ENCODE measurements at places on chromosomes 1 and 21.

GRCh38 chr1:15391366-15391765, 18.3 kb upstream of the EFHD2 start:
- DNase-seq: no peak

GRCh38 chr1:146001709-146002108, 5.3 kb upstream of the TXNIP start:
- no peak for DNase-seq

GRCh38 chr1:172980971-172981370, 69.8 kb downstream of the TNFSF18 start:
- no peak for DNase-seq

DNA sequence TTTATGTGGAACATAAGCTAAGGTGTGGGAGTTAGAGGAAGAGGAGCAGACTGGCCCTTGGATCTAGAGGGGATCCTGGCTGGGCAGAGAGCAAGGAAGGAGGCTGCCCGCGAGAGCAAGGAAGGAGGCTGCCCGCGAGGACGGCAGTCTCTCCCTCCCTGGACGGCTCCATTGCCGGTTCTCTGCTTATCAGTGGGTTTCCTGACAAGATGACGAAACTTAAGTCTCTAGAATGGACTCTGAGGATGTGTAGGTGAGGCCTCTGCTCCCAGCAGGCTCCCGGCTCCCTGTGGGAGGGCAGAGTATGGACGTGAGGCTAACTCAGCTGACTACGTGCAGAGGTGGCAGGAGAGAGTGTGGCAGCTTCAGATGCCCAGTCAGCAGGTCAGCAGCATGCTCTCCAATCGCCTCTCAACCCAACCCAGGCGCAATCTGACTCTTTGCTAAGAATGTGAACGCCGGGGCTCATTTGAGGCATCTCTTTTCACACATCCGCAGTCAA, 6.1 kb downstream of the MYBPHL start:
- no peak for DNase-seq

DNA sequence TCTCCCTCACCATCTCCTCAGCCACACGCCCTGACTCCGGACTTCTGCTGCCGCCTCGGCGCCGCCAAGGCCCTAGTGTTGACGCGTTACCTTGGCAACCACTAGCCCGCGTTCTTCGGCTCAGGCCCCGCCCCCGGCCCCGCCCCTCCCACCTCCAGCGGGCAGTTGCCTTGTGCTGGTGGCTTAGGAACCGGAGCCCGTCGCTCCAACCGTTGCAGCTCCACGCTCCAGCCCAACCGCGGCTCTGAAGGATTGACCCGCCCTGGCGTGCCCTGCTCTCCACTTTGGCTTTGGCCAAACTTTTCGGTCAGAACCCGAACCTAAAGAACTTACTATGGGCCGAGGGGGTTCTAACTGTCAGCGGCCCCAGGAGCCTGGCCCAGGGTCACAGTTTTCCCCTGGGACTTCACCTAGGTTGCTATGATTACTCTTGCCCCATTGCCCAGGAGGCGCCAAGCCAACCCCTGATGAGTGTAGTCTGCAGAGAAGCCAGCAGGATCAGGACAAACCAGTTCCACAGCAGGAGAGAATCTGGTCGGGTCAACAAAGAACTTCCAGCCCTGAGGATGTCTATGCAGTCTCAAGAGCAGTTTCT, at the start of gene CFAP45:
Gene CFAP45 (minus strand): TSS at position 80 of the 595 bp plus-strand sequence. CDS start 67 bp downstream, at position 13.
- DNase-seq: no peak

- DNase-seq: peak; percentile 53
Observed at GRCh38 chr1:20124456-20125057, 5.2 kb upstream of the PLA2G2D start.

DNA sequence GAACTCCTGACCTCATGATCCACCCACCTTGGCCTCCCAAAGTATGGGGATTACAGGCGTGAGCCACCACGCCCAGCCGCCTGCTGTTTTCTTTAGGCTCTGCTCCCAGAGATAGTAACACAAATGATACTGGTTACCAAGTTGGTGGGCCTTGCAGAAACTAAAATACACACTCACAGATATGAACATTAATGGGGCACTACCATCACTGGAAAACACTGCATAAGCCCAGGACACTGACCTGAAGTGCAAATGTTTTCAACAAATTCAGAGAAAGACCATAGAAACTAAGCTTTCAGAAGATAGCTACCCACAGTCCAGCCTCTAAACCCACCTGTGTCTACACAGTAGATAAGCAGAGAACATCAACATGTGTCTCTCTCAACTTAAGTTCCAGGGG, 180.5 kb downstream of the FCRL5 start:
- DNase-seq: no peak

GRCh38 chr1:121444096-121444495, 259.3 kb downstream of the SRGAP2C start:
- DNase-seq: no peak

DNA sequence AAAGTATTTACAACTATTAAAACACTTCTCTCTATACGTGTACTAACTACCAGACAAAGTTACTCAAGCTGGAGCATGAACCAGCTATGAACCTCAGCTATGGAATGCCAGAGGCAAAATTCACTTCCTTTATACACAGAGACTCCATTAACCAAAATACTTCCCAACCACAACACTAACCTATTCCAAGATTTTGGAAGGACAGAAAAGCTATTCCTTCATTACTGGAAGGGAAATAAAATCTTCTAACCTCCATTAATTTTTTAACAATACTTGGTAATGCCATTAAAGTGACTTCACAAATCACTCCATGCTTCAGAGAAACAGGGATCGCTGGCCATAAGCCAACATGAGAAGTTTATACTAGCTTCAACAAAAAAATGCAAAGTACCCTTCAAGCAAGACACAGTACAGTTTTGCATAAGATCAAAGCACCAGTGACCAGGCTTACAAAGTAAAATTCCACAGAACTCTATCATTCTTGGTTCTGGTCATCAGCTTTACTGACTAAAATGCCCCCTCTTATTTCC, 58.0 kb downstream of the PUM1 start:
- no peak for DNase-seq

GRCh38 chr1:5595531-5596170, 396.6 kb downstream of the NPHP4 start:
- DNase-seq: no peak

DNA sequence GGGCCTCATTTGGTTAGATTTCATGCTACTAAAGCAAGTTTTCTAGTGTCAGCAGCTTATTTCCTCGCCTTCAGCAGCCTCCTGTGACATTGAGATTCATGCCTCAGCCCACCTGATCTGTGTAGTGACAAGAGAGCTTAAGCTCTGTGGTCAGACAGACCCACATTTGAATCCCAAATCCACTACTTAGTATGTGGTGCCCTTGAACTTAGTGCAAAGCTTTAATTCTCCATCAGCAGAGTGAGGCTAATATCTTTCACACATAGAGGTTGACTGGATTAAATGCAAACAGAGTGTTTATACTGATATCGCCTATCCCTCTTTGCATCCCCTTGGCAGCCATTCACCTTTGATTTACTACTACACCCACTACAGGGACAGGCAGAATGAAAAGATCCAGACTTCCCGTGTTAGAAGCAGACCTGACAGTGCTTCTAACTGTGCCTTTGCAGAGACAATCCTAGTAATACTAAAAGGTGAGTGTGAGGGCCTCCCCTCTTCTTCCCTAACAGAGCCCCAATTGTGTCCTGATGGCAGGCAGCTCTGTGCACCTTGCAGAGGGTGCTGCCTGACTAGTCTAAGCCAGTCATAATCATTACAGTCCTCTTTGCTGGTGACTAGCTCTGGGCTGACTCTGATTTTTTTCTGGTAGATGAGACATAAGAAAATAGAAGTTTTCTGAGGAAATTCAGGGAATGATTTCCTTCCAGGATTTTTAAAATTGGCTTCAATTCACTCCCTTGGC, 264.0 kb downstream of the CTH start:
- no peak for DNase-seq

DNA sequence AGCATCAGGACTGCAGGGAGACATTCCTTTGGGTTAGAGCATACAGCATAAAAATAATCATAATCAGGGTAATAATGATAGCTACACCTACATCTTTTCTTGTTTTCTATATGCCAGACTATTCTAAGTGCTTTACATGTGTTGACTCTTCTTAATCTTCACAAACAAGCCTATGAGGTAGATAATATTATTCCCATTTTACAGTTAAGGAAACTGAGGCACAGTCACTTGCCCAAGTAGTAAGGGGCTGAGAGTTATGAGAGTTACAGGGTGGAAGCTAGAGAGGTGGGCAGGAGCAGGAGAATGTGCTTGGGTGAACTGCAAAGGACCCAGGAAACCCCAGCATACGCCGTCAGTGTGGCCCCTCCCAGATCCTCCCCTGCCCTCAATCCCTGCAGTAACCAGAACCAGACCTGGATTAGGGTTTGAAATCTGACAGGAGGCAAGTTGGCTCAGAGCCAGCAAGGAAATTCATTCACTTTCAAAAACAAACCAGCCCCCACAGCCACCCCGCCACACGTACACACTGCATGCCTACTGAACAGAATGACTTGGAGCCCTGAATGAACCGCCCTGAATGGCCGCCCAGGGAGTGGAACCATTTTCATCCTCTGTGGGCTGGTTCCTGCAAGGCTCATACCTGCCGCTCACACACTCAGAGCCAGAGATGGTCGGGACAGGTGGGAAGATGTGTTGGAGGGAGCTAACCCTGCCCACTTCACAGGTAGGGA, 126.1 kb downstream of the TRABD2B start:
- no peak for DNase-seq

GRCh38 chr1:202709276-202710041, 795 bp downstream of the SYT2 start:
- no peak for DNase-seq

DNA sequence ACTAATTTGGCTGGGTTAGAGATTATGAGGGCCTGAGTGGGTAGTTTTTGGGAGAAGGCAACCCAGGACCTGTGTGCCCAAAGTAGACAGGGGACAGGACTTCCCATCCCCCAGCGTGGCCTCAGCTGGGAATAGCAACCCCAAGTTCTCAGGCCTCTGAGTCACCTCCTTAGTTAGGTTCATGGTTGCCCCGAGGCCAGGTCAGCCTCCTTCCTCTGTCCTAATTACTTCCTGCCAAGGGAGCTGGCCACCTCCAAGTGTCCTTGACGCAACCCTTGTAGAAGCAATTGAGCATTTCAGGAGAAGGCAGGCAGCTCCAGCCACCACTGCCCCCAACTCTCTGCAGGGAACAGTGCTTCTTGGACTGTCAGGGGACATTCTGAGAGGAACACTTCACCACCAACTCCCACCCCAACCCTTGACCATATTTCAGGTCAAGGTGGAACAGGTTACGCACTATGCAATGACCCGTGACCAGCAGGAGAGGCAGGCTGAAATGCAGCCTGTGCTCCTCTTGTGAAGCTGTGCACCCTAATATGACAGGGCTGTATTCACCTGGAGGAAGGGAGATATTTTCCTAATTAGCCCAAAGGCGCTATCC, 5.1 kb upstream of the NT5C1A start:
- DNase-seq: no peak

GRCh38 chr1:248824301-248824700, 1.4 kb downstream of the SH3BP5L start:
- DNase-seq: no peak

DNA sequence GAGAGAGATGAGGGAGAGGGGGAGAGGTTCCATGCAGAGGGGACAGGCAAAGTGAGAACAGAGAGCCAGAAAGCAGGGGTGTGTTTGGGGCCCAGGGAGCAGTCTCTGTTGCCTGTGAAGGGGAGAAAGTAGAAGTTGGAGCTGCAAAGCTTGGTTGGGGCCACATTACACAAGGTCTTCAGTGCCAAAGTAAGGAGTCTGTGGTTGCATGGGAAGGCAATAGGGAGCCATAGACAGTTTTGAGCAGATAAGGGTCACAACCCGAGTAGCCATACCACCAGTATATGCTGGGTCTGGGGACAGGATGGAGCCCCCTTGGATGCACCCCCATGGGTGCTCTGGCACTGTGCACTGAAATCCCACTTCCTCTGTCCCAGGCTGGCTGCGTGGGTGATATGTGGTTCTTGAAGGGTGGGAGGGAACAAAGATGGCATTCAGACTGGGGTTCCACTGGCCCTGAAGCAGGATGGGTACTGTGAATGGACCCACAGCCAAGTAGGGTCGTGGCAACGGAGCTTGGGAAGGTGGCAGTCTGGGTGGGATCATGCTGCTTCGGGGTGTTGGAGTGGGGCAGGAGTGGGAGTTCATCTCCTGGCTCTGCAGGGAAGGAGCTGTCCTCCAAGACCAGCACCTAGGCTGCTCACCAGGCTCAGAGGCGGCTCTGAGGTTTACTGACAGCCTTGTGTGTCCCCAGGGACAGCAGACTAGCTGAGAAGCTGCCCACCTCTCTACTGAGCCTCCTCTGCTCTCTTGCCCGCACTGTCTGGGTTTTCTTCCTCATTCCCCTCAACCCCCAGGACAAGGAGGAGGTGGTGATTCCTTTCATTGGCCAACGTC, 12.1 kb downstream of the DRAXIN start:
- DNase-seq: no peak

- no peak for DNase-seq
Observed at GRCh38 chr1:111517469-111518225, 14.2 kb upstream of the ADORA3 start.

- no peak for DNase-seq
Observed at GRCh38 chr1:47434051-47434842, 3.6 kb upstream of the FOXD2 start.

GRCh38 chr1:87930796-87931195, 602.1 kb downstream of the LMO4 start:
- DNase-seq: no peak

- no peak for DNase-seq
Observed at GRCh38 chr21:28483301-28484035, 509.2 kb downstream of the LTN1 start.

DNA sequence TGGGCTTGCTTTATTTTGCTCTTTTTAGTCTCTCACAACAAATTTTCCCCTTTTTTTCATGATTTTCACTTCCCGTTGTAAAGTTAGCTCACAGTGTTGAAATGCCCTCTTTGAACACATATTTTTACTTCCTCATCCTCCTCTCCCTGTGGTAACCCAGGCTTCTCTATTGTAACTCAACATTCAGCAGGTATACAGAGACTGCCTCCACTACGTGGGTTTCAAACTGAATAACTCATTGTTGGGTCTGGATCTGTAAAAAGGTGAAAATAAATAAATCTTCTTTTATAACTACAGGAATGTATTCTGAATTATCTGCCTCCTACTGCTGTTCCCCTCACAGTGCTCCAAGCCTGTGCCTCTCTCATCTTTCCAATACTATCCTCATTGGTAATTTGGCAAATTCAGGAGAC, 166.4 kb downstream of the RUNX1 start:
- no peak for DNase-seq

- no peak for DNase-seq
Observed at GRCh38 chr1:156383023-156383422, 14.0 kb downstream of the RHBG start.

- DNase-seq: no peak
Observed at GRCh38 chr1:46003315-46003714, 129.1 kb downstream of the PIK3R3 start.

DNA sequence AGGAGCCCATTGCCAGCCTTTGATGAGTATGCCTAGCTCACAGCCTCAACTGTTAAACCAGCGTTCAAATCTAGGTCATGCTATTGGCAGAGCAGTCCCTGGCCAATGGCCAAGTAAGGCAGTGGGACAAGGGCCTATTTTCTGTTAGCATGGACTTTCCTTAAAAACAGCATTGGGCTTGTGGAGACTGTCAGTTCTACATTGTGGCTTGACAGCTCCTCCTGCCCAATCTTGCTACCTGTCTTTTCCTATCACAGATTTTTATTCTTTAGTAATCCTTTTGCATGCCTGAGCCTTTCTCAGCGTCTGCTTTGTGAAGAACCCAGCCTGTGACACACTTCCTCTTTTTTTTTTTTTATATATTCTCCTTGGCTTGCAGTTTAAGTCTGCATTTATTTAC, 56.4 kb downstream of the DIP2A start:
- no peak for DNase-seq

All from omental fat pad (tissue), 4 donors.